ENCODE measurements at places on chromosomes 11 and 22.

GRCh38 chr11:45922425-45923082, at the start of gene LARGE2:
Gene LARGE2 (plus strand): TSS chr11:45922656. CDS start chr11:45922883, 227 bp downstream.
- H3K27me3 ChIP-seq: peaks cover 47% of the 10 kb centered on the region
- H3K27ac ChIP-seq: no peak within 1 kb of the TSS
- no peak within 1 kb of the TSS for H3K4me3 ChIP-seq
- DNase-seq: no peak
- no peaks in the 10 kb centered on the region for H3K36me3 ChIP-seq

DNA sequence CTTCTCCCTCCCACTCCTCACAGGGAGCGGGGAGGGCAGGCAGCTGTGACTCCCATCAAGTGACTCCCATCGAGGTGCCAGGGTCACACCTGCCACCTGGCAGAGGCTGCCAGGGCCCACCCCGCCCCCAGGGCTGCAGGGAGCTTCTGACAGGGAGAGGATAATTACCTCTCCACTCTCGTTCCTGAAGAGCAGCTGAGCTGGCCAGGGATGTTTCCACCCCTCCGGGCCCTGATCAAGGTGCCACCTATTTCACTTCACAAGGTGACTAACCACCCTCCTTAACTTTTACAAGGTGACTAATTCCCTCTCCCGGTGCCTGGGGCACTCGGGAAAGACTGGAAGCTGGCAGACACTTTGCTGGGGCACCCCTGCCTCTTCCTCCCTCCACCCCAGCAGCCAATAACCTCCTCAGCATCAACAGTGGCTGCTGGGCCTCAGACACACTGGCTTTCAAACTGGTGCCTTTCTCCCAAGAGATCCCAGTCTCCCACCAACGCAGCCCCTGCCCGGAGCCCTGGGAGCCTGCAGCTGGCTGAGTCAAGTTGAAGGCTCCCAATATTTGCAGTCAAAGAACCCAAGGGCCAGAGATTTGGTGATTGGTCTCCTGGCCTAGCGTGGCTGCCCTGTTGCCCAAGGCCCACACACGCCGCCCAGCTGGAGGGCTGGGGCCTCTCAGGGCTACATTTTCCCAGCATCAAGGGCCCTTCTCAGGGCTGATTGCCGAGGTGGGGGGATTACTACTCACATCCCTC, 22.0 kb upstream of the MYRF start:
- peaks cover 3% of the 10 kb centered on the region for H3K4me1 ChIP-seq
- H3K36me3 ChIP-seq: peaks cover 7% of the 10 kb centered on the region
- no peaks in the 10 kb centered on the region for H3K27me3 ChIP-seq
- DNase-seq: no peak
- no peak overlapping the region for H3K4me3 ChIP-seq

DNA sequence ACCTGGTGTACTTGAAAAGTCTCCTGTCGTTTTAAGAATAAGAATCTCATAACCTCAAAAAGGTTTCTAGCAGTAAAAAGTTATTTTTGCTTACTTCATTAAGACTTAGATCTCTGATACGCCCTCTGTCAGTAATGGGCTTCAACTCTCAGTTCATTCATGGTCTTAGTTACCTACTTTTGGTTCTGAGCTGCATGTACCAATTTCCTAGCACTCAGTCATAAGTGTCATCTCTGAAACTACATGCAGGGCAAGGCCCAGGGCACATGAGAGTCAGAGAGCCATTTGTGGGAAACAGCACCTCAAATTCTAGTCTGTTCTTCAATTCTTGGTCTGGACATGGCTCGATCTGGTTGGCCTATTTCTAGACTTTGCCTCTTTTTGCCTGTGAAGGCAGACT, 838.4 kb downstream of the FAM181B start:
- no peak for DNase-seq
- no peak overlapping the region for H3K27ac ChIP-seq
- no peaks in the 10 kb centered on the region for H3K36me3 ChIP-seq
- H3K4me3 ChIP-seq: no peak overlapping the region

GRCh38 chr22:37601540-37602442, 6.8 kb upstream of the GGA1 start:
- H3K27ac ChIP-seq: no peak overlapping the region
- peak; percentile 33 for DNase-seq
- H3K4me1 ChIP-seq: no peaks in the 10 kb centered on the region
- no peak overlapping the region for H3K4me3 ChIP-seq

DNA sequence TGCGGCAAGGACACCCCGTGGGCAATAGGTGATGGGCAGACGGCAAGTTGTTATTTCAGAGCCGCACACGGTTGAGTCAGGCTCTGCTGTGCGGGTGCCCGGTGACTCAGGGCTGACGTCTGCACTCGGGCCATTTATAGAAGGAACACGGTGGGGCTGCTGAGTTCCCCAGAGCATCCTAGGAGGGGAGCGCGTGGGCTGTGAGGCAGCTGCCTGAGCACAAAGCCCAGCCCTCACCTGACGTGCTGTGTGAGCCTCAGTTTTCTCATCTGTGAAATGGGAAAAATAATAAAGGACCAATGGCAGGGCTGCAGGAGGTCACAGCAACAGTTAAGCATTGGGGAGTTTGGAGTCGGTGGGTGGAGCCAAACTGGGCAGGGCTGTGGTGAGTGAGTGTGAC, 11.3 kb upstream of the RHOD start:
- no peak overlapping the region for H3K4me3 ChIP-seq
- peaks cover 21% of the 10 kb centered on the region for H3K4me1 ChIP-seq
- DNase-seq: peak; percentile 95
- no peaks in the 10 kb centered on the region for H3K36me3 ChIP-seq
- no peak overlapping the region for H3K27ac ChIP-seq
- peaks cover 11% of the 10 kb centered on the region for H3K27me3 ChIP-seq

DNA sequence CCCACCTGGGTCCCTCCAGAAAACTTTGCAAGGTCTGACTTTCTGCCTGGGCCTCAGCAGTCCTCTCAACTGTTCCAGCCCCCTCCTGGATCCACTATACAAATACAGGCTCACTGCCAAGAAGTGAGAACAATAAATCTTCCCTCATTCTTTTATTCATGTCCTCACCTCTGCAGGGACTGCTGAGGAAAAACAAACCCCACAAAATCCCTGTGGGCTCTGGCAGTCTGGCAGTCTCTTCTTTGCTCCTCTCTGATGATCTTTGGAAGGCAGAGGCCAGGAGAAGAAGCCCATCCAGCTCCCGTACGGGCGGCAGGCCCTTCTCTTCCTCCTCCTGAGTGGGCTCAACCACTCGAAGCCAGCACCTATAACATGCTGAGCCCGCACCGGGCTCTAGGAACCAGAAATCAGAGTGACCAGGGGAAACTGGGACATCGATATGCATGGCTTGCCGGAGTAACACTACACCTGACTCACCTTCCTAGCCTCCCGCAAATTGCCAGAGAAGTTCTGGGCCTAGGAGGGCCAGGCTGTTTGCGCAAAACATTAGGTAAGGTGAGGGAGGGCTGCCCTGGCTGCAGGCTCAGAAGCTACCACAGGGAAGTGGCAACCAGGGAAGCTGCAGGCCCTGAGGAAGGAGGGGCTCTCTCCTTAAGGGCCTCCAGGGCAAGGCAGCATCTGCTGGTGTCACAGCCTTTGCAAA, 24.2 kb downstream of the TMPRSS5 start:
- H3K4me1 ChIP-seq: no peaks in the 10 kb centered on the region
- H3K36me3 ChIP-seq: no peaks in the 10 kb centered on the region
- no peak for DNase-seq

- DNase-seq: no peak
- H3K27me3 ChIP-seq: no peaks in the 10 kb centered on the region
- no peak overlapping the region for H3K4me3 ChIP-seq
- H3K27ac ChIP-seq: no peak overlapping the region
Measured at GRCh38 chr11:91394727-91395414, 829.7 kb upstream of the FAT3 start.

- no peak overlapping the region for H3K4me3 ChIP-seq
- H3K27ac ChIP-seq: no peak overlapping the region
- no peaks in the 10 kb centered on the region for H3K36me3 ChIP-seq
- peaks cover 12% of the 10 kb centered on the region for H3K4me1 ChIP-seq
- no peak for DNase-seq
Measured at GRCh38 chr11:108961095-108961494, 296.2 kb downstream of the DDX10 start.

DNA sequence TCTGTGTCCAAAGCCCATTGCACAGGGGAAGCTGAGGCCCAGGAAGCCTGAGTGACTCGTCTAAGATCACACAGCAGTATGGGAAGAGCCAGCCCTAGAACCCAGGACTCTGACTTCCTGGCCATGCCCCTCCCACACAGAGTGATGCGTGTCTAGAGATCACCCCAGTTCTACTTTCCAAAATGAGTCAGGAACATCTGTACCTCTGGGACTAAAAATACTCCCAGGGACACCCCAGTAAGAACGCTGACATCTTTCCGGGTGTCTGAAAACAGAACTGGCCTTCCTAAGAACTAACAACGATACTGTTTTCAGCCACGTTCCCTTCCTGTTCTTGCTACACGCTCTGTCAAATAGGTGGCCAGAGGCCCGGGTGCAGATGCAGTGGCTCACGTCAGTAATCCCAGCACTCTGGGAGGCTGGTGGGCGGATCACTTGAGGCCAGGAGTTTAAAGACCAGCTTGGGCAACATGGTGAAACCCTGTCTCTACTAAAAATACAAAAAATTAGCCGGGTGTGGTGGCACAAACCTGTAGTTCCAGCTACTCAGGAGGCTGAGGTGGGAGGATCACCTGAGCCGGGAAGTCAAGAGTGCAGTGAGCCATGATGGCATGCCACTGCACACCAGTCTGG, 21.7 kb upstream of the PDGFB start:
- DNase-seq: peak; percentile 64
- H3K27ac ChIP-seq: no peak overlapping the region
- H3K36me3 ChIP-seq: no peaks in the 10 kb centered on the region
- H3K4me1 ChIP-seq: no peaks in the 10 kb centered on the region
- no peak overlapping the region for H3K4me3 ChIP-seq

DNA sequence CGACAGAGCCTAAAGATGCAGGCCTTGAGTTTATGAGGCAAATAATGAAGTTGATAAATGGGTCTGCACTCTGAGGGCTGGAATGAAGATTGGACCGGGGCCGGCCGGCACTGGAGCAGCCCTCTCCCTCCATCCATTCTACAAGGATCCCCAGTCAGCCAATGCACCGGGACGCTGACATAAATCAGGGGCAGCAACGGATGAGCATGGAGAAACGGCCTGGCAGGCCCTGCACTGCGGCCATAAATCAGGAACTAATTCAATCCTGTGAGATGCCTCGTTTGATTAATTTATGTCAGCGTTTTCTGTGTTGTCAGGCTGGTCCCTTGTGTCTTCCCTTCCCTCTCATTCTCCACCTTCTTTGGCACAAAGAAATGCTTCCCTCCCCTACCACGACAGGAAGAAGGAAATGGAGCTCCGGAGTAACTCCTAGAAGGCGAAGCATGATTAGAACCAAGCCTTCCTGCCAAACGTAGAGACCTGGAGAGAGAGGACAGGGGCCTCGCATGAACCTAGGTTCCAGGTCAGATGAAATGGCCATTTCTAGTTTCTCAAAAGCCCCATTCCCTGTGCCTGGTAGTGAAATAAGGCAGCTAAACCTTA, 358.4 kb downstream of the OPCML start:
- H3K27ac ChIP-seq: no peak overlapping the region
- no peaks in the 10 kb centered on the region for H3K36me3 ChIP-seq
- no peak for DNase-seq
- H3K27me3 ChIP-seq: no peaks in the 10 kb centered on the region
- no peaks in the 10 kb centered on the region for H3K4me1 ChIP-seq

- H3K4me3 ChIP-seq: no peak overlapping the region
- DNase-seq: no peak
- no peaks in the 10 kb centered on the region for H3K36me3 ChIP-seq
- no peaks in the 10 kb centered on the region for H3K27me3 ChIP-seq
- H3K4me1 ChIP-seq: no peaks in the 10 kb centered on the region
Measured at GRCh38 chr11:99814021-99814420, 793.3 kb downstream of the CNTN5 start.

DNA sequence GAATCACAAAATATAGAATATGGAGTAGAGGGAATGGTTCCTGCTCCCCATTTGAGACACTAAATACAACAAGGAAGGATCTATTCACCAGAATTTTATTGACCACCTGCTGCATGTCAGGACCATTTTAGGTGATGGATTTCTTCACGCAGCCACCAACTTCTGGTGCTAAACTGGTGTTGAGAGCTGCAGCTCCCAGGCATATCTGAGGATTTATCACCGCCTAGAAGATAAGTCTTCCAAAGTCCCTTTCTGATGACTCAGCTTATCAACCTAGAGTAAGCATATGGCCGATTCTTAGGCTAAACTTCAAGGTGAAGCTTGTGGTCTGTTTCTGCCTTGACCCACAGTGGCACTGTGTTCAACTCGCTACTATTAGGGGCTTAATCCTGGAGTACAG, 6.7 kb downstream of the DDI1 start:
- no peaks in the 10 kb centered on the region for H3K27me3 ChIP-seq
- no peaks in the 10 kb centered on the region for H3K36me3 ChIP-seq
- no peak overlapping the region for H3K4me3 ChIP-seq
- peaks cover 6% of the 10 kb centered on the region for H3K4me1 ChIP-seq
- DNase-seq: peak; percentile 17

- peaks cover 1% of the 10 kb centered on the region for H3K27me3 ChIP-seq
- no peak overlapping the region for H3K27ac ChIP-seq
- peaks cover 2% of the 10 kb centered on the region for H3K4me1 ChIP-seq
- no peak for DNase-seq
- H3K36me3 ChIP-seq: no peaks in the 10 kb centered on the region
Measured at GRCh38 chr11:58659910-58660570, 37.6 kb downstream of the CNTF start.

DNA sequence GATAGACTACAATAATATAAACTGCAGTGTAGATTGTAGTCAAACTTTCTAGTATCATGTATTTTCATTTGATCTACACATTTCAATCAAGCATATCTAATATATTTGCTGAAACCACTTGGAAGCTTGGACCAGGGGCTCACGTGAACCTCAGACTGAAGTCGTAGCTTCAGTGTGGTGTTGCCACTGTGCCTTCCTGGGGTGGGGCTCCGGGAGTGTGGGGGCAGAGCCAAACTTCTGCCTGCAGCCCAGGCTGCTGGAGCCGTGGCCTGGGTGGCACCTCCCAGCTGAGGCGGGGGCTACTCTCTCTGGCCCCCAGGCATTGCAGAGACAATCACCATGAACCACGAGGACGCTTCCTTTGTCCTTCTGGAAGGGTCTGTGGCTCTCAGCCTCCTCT, 36.3 kb upstream of the IGSF9B start:
- peaks cover 3% of the 10 kb centered on the region for H3K27me3 ChIP-seq
- H3K36me3 ChIP-seq: no peaks in the 10 kb centered on the region
- H3K4me3 ChIP-seq: no peak overlapping the region
- no peak for DNase-seq
- no peak overlapping the region for H3K27ac ChIP-seq
- H3K4me1 ChIP-seq: no peaks in the 10 kb centered on the region

GRCh38 chr22:19696504-19697276, 17.6 kb upstream of the SEPTIN5 start:
- H3K36me3 ChIP-seq: no peaks in the 10 kb centered on the region
- no peak for DNase-seq
- peaks cover 4% of the 10 kb centered on the region for H3K27me3 ChIP-seq
- no peak overlapping the region for H3K27ac ChIP-seq
- H3K4me3 ChIP-seq: no peak overlapping the region

All from IMR-90 (cell line).